NCI-H1092 (cell line): ENCODE measurements at places on chromosomes 3 and 15.

- DNase-seq, result no peak
Observed at GRCh38 chr15:75112278-75112847, 89.0 kb downstream of the PPCDC start.

DNA sequence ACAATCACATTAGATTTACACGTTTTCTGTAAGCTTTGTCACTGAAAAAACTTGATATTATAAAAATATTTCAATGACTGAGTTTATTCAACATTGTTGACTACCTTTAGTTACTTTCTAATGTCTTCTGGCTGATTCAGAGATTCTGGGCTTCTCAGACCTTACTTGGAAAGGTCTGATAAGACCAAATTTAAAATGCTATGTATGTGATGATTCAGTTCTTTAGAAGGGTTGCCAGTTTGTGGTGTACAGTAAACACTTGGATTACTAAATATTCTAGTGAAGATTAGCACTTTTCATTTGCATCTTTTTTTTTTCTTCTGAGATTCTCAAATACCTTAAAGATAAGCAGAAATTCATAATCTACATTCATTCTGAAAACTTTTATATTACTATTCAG lies 49.8 kb downstream of the SGO1 start:
- DNase-seq, result no peak

DNA sequence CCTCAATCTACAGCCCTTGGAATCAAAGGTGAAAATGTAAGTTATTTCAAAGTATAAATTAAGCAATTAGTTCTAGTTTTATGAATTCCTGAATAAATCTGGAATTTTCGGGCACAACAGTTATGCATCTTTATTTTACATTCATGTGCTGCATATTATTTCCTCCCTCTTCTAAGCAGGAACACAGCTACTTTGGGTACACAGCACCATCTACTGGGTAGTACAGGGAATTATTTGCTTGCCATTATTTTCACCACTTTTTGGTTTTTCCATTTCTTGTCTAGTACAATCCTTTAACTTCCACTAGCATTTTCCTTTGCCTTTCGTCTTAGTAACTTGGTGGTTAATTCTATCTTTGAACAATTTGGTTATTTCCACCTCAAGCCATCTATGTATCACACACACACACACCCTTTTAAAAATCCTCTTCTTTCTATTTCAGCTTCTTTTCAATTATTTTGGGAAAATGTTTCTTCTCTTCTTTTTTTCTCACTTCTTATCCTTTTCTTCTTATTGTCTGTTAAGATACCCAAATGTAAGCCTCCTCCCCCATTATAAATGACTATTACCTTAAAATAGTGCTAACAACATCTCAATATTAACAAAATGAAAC lies 451.0 kb downstream of the MFSD1 start:
- no peak for DNase-seq

- no peak for DNase-seq
Observed at GRCh38 chr3:49930922-49931321, 1.3 kb upstream of the MON1A start.

DNA sequence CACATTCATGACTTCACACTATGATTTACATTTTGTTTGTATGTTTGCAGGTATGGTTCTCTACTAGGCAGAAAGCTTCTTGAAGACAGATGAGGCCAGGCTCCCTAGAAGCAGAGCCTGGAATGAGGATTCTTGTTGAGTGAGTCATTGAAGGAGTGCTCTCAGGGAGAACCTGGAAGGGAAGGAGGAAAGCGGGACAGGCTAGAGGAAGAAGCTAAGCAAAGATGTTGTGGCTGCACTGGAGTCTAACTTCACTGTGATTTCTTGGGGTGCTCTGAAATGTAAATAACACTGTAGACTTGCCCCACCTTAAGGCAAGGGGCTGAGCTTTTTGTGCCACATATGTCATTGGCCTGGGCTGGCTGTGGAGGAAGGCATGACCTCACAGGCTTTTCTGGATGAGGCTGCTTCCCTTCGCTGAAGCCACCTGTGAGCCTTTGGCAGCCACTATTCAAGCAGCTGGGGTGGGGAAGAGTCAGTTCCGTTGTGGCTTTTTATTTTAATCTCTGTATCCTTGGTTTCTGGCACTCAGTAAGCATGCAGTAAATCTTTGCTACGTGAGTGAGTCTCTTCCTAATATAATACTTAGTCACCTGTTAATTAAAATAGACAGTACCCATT lies 307.3 kb downstream of the SV2B start:
- DNase-seq, result no peak

- no peak for DNase-seq
Observed at GRCh38 chr15:55835866-55836265, 92.9 kb upstream of the PRTG start.

GRCh38 chr3:174596447-174596982 lies 262.6 kb upstream of the NAALADL2 start:
- DNase-seq, result no peak

- DNase-seq, result no peak
Observed at GRCh38 chr3:15287565-15288330, 44.6 kb downstream of the SH3BP5 start.

GRCh38 chr3:71582612-71583565 lies 639 bp downstream of the FOXP1 start:
- no peak for DNase-seq

- DNase-seq, result no peak
Observed at GRCh38 chr3:37183976-37184375, 9.6 kb upstream of the LRRFIP2 start.

- no peak for DNase-seq
Observed at GRCh38 chr3:9784965-9785364, 7.3 kb downstream of the TADA3 start.

GRCh38 chr3:180959691-180960090 lies 29.8 kb downstream of the DNAJC19 start:
- no peak for DNase-seq

DNA sequence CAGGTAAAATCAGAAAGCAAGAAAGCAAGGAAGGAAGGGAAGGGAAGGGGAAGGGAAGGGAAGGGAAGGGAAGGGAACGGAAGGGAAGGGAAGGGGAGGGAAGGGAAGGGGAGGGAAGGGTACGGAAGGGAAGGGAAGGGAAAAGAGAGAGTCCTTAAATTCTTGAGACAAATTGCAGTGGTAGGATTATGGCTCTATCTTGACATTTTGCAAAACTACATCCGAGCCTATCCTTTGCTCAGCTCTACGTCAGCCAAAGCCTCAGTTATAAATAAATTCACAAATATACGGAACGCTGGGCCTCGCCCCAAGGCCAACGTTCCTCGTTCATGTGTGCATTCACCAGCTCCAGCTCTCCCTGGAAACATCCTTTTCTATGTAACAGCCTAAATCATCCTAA lies 25.5 kb upstream of the HES1 start:
- no peak for DNase-seq

GRCh38 chr3:66195347-66195783 lies 25.4 kb upstream of the SLC25A26 start:
- DNase-seq, result peak; percentile 25

GRCh38 chr3:123155471-123156011 lies 46.2 kb upstream of the SEC22A start:
- no peak for DNase-seq

- DNase-seq, result no peak
Observed at GRCh38 chr3:102074946-102075345, 225.6 kb downstream of the NFKBIZ start.

DNA sequence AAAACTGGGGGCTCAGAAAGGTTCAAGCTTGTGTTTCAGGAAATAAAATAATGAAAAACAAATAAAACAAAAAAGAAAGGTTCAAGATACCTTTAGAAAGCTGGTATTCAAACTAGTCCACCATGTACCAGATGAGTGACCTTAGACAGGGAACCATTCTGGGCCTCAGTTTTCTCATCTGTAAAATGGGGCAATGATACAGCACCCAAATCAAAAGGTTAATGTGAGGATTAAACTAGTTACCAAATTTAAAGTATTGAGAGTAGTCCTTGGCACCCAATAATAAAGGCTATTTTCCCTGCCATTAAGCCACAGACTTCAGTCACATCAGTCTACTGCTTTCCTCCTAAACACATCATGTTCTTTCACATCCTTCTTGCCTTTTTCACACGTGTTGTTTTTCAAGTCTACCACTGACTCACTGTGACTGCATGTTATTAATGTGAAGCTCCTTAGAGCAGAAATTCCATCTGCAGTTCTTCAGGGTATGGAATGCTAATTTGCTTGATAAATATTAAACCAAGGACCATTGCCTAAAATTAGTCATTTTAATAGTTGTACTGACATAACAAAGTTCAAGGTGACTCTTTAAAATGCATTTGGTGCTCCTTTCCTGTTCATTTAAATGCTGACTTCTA lies 19.9 kb downstream of the TAMM41 start:
- DNase-seq, result no peak

GRCh38 chr3:194565597-194566190 lies 67.5 kb downstream of the TMEM44 start:
- no peak for DNase-seq

- DNase-seq, result no peak
Observed at GRCh38 chr3:152443212-152444023, 174.7 kb downstream of the MBNL1 start.

DNA sequence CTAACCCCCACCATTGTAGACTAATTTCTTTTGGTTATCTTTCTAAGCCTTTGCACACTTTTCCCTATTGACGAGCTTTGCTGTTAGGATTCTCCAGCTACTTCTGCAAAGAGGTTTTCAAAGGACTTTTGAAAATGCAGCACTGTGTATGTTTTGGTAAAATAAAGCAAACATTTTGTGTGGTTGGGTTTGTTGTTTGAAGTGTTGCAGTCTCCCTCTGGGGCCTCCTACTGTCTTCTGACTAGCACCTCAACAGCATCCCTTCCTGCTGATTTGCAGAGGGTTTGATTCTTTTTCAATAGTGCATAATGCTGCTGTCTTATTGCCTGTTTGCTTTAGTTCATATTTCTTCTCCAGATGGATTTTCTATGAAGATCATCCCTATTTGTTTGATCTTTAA lies 775.1 kb upstream of the CFAP20DC start:
- no peak for DNase-seq

GRCh38 chr15:64246364-64247189 lies 83.8 kb upstream of the PPIB start:
- DNase-seq, result no peak
